ENCODE measurements at places on chromosomes 6 and 20.

DNA sequence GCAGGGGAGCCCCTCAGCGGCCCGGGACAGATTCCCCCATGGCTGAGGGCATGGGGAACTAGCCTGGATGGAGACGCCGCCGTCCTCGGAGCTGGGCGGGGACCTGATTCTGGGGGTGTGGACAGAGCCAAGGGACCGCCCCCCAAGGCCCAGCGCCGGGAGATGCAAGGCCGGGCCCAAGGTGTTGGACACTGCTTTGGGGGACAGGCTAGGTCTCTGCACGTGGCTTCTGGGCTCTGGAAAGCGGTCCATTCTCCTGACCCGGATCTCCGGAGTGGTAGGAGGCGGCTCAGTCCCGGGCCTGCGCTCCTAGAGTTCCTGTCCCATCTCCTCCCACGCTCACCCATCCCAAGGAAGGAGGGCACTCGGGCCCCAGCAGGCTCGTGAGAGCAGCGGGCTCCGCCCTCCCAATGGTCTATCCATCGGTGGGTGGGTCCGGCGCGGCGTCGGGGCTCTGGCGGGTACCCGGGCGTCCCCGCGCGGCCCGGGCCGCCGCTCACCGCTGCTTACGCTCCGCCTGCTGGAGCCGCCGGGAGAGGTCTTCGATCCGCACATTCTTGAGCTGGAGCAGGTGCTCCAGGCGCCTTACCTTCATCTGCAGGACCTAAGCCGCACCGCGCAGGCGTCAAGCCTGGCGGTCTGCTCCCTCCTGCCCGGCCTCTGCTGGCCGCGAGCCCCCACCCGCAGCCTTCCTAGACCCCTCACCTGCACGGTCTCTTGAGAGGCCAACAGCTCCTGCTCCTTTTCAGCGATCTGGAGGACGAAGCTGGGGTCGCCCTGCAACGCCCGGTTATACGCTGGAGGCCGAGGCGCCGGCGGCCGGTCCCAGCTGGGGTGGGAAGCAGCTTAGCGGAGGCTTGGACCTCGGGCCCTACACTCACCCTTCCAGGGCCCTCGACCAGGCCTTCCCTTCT, 3.3 kb downstream of the SPEF1 start:
- DNase-seq: no peak

GRCh38 chr20:34243377-34243776, 2.2 kb downstream of the ASIP start:
- DNase-seq: no peak

DNA sequence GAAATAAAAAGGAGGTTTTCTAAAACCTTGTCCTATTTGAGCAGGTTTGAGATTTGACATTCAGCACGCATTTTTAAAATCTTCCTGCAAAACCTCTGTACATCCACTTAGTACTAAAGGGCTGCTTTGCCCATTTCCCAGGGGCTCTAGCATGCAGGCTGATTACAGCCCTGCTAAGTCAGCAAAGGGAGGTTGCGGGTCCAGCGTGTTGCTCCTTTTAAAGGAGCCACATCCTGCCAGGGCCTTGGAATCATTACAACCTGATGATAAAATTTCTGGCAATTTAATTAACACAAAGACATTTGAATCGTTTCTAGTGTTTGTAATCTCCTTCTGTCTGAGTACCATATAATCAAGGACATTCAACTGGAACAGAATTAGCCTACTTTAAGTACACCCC, 455.1 kb upstream of the CITED2 start:
- DNase-seq: no peak

- DNase-seq: no peak
Measured at GRCh38 chr20:44153636-44154043, 33.3 kb downstream of the JPH2 start.

- no peak for DNase-seq
Measured at GRCh38 chr6:40733290-40733689, 146.1 kb upstream of the LRFN2 start.

GRCh38 chr6:3288711-3289663, 30.2 kb downstream of the PSMG4 start:
- DNase-seq: no peak

DNA sequence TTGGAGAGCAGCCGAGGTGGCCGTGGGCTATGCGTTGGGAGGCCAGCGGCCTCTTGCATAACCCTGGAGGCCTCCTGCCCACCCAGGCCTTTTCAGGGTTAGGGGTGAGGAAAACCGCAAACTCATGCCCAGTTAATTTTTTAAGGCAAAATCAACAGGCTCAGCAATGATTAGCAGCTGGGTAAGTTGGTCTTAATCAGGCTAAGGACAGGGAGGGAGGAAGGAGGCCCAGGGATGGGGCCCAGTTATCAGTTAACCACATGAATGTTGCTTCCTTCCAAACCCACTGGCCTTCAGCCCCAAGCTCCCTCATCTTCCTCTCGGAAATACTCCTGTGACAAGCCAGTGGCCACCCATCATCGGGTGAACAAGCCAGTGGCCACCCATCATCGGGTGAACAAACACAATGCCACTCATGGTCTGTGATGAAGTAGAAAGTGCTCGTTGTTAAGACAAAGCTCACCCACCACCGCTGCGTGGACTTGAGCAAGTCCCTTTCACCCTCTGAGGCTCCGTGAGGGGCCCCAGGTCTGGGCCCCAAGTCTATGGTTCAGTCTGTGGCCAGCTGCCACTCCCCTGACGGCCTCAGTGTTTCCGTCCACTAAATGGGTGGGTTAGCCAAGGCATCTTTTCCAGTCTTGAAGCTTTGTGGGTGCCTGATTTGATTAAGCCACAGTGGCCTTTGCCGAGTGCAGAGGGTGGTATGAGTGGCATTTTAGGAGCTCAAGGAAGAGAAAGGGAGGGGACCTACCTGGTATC, 39.4 kb downstream of the HNF4A start:
- DNase-seq: no peak

DNA sequence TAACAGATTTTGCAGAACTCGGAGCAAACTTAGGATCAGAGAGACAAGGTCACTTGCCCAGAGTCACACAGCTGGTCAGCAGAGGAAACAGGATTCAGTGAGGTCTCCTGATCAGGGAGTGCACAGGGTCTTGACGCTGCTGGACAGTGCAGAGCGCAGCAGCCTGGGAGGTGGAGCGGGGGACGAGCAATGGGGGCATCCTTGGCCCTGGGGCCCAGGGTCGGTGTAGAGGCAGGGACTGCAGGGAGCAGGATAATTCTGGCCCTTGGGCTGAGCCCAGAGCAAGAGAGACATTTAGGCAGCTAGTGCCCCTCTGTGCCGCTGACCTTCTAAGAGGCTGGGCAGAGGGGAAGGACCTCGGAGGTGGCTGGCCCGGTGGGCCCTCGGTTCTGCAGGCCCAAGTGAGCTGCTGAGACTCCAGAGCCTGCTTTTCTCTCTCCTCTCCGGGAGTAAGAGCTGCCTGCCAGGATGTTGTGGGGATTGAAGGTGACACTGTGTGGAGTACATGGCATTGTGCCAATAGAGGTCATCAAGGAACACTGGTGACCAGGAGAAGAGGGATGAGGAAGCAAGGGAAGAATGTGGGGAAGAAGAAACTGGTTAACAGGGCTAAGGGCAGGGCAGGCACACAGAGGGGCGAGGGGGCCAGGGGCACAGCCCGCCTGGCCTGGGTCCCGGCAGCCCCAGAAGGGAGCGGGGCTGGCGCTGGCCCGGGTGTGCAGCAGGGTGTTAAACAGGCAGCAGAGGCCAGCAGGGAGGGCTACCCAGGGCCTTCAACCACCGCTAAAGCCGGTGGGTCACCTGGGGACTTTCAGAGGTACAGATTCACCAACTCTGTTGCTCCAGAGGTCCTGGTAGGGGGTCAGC, 122.0 kb downstream of the AGPAT4 start:
- DNase-seq: no peak

GRCh38 chr6:38261626-38262025, 378.1 kb downstream of the BTBD9 start:
- no peak for DNase-seq

DNA sequence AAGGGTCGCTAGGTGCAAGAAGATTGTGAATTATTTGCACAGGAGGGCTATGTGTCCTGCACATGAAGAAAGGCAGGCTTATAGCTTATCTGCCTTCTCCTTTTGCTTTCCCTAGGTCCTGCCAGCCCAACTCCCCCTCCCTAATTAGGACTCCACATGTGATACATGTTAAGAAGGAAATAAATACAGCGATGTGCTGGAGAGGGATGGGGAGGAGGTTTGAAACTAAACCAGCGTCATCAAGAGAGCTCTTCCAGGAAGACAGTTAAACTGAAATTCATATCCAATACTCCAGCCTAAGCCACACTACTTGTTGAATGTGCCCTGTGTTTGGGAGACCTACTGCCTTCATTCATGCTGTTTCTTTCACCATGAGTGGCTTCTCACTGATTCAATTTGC, 34.9 kb upstream of the UTRN start:
- no peak for DNase-seq

GRCh38 chr6:20939161-20939775, 405.0 kb downstream of the CDKAL1 start:
- DNase-seq: no peak

GRCh38 chr6:167247814-167248595, 43.1 kb upstream of the UNC93A start:
- no peak for DNase-seq

DNA sequence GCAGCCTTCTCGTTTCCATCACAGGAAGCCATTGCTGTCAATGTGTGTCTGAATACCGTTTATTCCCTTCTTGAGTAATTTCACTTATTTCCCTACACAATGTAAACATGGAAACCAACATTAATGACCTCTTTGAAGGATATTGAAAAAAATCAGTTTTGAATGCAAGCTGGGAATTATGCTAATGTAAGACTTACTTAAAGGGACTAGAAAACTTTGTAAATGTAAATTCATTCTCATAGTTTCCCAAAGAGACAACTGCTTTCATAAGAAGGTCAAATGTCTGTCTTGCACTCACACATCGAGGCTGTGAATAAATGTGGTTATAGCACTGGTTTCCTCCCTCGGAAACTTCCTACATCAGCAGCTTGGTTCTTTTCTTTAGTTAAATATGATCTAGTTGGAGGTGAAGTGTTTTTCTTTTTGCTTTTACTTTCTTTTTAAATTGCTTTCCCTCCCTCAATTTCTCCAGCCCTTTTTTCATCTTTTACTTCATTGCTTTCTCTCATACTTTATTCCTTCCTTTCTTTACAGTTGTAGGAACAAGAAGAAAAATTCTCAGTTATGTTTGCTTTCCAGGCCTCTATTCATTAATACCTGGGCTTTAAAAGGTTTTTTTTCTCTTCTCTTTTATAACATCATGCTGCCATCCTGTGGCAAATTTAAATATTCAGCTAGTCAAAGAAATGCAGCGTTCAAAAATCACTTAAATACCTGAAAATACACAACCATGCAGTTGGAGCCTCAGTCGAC, 108.3 kb downstream of the TNFAIP3 start:
- DNase-seq: no peak

DNA sequence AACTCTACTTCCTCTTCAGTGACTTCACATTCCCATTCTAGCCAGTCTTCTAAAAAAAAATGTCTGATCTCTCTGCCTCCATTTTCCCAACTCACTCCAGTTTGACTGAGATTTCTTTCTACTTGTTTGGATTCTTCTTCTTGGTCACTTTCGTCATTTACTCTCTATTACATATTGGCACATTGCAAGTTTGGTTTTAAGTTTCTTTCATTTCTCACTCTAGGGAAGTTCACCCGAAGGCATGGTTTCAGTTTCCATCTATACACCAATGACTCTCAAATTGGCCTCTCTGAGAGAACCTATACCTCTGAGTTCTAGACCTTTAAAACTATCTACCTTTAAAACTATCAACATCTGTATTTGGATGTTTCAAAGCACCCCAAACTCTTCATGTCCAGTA, 51.3 kb downstream of the CD109 start:
- DNase-seq: no peak

DNA sequence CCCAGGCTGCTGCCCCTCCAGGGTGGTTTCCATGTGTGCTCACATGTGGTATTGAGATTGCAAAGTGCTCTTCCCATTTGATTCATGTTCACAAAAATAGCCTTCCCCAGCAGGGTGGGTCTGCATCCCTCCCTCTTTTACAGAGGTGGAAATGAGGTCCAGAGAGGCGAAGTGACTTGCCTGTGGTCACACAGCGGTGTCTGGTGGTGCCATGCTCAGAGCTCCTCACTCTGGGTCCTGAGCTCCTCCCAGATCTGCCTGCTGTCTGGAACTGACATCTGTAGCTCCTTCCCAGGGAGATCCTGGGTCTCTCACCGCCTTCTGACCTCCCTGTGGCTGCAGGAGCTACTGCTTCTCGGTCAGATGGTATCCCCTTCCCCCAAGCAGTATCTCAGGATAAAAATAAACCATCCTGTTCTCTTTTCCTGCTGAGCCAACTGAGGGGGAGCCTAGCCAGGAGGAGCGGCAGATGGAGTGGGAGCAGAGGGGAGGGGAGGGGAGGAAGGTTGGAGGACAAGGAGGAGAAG, 11.9 kb downstream of the CD40 start:
- peak; percentile 39 for DNase-seq

GRCh38 chr6:117605169-117605826, 3.0 kb upstream of the GOPC start:
- no peak for DNase-seq

- no peak for DNase-seq
Measured at GRCh38 chr20:35467339-35468224, 12.2 kb downstream of the CEP250 start.

DNA sequence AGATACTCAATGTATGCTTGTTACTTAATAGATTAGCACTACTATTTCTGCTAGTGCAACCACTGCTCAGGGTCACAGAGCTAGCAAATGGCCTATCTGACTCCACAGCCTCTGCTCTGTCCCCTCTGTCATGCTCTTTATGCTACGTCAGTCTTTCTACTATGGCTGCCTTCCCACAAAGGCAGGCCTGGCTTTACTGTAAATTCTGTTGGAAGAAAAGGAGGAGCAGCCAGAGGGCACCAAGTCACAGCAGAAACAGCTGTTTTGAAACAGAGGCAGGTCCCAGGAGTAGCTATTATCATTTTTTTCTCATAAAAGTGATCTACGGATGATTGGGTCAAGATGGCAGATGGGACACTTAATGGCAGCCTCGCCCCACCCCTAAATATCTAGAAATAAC, 10.0 kb upstream of the ELMO2 start:
- no peak for DNase-seq

GRCh38 chr6:43742285-43742684, 27.7 kb upstream of the VEGFA start:
- DNase-seq: no peak

DNA sequence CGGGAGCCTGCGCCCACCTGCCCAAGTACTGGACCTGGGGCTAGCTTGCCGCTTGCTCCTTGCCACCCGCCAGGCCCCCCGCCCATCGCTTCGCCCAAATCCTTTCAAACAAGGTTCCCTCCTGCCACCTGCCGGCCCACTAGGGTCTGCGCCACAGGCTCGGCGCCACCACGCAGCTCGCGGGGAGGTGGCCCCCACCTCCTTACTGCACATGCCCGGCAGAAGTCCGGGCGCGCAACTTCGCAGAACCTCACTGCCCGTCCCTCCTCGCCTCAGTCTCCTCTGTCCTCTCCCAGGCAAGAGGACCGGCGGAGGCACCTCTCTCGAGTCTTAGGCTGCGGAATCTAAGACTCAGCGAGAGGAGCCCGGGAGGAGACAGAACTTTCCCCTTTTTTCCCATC, 11.2 kb downstream of the GNAS-AS1 start:
- peak; percentile 9 for DNase-seq

DNA sequence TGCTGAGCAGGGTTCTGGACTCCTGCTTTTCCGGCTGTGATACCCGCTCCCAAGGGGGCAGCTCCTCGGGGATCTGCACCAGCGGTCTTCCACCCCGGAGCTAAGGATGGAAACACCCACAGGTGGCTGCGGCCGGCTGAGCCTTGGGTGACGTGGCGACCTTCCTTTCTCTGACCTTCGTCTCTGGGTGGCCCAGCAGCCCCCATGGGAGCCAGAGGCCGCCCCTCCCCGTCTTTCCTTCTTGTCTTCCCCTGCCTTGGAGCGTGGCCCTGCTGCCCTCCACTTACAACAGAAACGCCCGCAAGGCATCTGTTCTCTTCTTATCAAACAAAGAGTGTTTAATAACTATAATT, 405.7 kb downstream of the TAF4 start:
- no peak for DNase-seq
